ENCODE measurements at places on chromosomes 4 and X.

DNA sequence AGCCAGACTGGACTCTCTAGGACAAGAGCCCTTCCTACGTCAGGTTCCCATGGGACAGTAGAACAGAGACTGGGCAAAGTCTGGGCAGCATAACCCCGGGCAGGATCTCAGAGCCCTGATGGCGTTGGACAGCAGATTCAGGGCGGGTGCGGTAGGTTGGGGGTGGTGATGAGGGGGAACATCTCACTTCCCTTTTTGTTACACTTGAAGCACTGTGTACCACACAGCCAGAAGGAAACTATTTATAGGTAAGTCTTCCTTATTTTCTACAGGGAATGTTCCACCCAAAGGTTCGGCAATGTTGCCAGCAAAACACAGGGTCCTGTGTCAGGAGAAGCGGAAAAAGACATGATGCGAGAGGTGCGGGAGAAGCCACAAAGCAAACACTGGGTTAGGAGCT, 54.3 kb downstream of the TSC22D3 start:
- no peak for DNase-seq

- no peak for DNase-seq
Observed at GRCh38 chr4:149306537-149306936, 509.1 kb downstream of the IQCM start.

- no peak for DNase-seq
Observed at GRCh38 chr4:35087218-35087617, 1157.1 kb downstream of the ARAP2 start.

GRCh38 chrX:78283511-78283910, 43.9 kb downstream of the CYSLTR1 start:
- no peak for DNase-seq

DNA sequence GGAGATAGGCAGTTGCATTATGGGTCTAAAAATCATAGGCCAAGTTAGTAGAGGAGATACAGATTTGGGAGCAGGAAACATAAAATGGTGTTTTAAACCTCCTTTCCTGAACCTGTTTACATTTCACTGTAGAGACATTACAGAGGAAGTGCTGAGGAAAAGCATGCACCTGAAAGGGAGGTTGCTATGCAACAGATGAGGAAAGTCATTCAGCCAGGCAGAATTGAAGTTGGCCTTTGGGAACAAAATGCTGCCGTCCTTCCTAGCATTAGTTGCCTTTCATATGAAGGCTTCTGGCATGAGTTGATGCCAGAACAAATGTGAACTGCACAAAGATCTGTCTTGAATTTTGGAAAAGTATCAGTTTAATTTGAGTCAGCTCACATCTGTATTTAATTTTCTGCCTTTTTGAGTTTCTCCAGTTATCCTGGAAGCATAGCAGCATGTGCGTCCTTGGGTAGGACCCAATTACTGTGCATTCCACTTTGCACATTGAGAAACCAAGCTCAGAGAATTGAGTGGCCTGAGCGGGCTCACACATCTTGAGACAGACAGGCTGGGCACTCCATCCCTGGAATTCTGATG, 38.2 kb downstream of the MAGED1 start:
- no peak for DNase-seq

GRCh38 chr4:66927937-66928336, 617.4 kb downstream of the CENPC start:
- no peak for DNase-seq

DNA sequence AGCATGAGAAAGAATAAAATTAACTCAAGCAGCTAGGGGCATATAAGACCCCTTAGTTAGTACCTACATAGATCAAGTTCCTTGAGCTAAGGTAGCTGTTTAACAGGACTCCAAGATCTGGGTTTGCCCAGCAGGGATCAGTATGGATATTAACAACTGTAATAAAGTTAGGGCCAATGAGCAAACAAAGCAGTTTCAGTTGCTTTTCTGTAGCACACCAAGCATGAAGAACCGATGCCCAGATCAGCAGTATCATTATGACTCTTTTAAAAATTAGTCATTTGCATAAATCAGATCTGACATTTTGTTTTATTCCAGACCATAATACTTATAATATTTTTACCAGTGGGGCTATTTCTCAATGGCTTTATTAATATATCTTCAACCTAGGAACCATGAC, 80.9 kb downstream of the C4orf33 start:
- DNase-seq = no peak

- DNase-seq = no peak
Observed at GRCh38 chrX:101619364-101619763, 1.6 kb upstream of the ARMCX6 start.

DNA sequence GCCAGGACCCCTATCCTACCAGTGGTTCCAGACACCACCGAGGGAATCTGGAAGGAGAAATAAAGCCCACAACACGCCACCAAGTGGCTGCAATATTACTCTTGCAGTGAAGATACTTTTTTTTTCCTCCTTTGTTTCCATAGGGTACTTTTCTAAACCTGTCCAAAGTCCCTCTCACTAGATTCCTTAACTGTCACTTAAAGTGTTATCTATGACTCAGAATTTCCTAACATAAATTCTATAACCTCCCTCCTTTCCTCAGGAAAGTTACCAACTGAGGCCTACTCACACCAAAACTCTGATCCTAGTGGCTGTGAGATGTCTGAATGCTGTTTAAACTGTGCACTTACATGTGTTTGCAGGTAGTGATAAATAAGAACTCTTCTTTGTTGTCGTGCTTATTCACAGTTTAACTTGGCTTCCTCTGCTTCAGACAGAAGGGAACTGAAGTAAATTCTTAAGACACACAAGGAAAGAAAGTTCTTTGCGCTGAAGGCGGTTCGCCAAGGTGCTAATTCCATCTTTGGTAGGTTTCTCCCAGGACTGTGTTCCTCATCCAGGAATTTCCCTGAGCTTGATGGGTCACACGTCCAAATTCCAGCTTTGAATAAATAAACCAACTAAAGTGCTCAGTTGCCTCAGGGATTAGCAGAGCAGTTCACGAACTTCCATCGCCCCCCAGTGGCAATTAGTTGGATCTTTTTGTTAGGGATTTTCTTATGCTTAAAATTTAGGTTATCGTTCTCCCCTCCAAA, 10.7 kb upstream of the HCCS start:
- DNase-seq = no peak

DNA sequence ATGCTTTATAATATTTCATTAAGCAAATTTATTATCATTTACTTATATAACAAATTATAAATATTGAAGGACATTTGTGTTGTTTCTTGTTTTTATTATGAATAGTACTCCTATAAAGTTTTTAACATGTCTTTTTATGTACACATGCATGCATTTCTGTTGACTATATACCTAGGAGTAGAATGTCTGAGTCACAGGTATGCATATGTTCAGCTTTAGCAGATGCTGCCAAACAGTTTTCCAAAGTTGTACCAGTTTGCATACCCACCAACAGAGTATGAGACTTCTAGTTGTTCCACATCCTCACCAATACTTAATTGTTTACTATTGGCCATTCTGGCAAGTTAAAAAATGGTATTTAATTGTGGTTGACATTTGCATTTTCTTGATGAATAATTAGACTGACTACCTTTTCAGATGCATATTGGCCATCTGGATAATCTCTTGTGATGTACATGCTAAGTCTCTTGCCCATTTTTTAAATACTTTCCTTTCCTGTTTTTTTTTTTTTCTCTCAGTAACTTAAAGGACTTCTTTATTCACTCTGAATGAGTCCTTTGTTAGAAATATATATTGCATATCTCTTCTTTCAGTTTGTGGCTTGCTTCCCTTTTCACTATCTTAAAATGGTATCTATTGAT, 132.2 kb upstream of the TRIM2 start:
- DNase-seq = no peak

DNA sequence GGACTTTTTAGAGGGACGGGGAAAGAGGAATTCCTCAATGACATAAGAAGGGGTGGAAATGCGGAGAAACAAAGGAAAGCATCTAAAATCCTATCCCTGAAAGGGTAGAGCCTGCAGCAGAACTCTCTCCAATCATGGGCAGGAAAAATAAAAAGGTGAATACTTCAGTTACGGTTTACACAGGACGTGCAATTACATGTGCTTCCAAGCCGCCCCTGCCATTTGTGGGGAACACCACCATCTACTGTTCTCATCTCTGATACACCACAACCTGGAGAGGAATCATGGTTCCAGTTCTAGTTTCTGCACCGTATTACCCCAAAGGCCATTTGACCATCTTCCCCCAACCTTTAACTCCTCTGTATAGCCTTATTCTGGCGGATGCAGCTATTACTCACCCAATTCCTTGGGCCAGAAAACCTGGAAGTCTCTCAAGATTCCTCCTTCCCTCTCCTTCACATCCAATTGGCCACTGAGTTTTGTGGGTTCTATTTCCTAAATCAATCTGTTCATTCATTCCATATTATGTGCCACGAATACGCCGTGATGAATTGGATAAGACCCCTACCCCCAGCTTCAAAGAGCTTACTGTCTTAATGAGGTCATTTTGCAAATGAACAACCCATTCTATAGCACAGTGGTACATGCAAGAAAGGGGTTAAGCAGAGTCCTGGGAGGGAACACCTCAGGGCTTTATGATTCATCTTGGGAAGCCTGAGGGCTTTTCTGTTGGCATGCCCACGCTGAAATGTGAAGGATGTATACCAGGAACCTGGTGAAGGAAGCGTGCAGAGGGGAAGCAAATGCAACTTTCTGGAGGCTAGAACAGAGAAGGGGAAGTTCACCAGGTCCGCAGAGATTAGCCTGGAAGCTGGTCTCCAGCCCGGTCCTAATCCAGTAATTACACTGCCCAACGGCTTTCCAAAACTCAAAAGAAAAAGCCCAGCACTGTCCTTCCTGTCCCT, 1.4 kb upstream of the MSL3 start:
- DNase-seq = no peak

- no peak for DNase-seq
Observed at GRCh38 chr4:95547715-95548471, 880 bp downstream of the UNC5C start.

DNA sequence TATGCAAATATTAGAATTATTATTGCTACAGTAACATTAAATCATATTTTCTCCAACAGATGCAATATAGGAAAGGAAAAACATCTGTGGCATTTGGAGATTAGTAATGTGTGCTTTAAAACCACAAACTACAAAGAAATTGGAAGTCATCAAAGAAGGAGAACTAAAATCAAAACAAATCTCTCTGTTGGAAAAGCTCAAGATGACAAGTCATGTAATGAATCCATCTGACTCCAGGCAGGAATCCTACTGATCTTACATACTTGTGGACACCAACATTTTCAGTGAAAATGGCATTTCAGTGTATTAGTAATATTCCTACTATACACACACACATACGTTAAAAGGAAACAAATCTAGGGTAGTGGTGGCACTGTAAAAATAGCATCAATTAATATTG, 98.2 kb downstream of the SLC39A8 start:
- DNase-seq = no peak

GRCh38 chrX:135973025-135973547, 702 bp downstream of the MMGT1 start:
- no peak for DNase-seq

DNA sequence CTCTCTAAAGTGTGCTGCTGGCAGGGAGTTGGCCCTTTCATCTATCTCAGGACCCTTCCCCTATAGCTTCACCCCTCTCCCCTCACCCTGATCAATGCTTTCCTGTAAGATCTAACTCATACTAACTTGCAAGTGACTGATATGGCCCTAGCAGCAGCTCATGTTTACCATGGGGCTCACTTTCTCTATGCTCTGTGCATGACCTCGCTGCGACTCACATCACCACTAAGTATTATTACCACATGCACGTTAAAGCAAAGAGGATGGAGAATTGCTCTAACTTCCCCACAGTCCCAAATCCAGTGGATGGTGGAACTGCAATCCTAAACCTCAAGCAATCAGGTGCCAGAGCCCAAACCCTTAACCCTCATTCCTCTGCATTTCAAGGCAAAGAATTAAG, 626.6 kb downstream of the MID1IP1 start:
- DNase-seq = peak; percentile 29

GRCh38 chr4:1041936-1042330, 30.5 kb downstream of the FGFRL1 start:
- DNase-seq = no peak

GRCh38 chrX:65601530-65602220, 65.8 kb upstream of the MSN start:
- DNase-seq = peak; percentile 17

GRCh38 chr4:107951551-107951950, 20.2 kb downstream of the CYP2U1 start:
- no peak for DNase-seq

DNA sequence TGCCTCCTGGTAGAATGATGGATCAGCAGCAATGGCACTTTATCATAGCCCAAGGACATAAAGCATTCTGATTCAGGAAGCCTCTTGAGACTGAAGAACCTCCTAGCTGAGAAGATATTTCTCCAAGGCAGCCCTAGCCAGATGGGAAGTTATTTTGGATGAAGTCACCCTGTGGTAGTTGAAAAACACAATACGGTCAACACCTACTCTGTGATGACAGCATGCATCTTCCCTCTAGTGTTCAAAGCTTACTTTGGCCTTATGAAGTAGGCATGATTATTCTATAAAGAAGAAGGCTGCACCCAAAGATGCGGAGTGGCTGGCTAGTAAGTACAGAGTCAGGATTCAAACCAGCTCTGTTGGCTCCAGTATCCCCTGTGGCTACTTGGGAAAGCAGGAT, 47.9 kb downstream of the TLR10 start:
- no peak for DNase-seq

GRCh38 chrX:20515841-20516461, 249.2 kb upstream of the RPS6KA3 start:
- peak; percentile 20 for DNase-seq

DNA sequence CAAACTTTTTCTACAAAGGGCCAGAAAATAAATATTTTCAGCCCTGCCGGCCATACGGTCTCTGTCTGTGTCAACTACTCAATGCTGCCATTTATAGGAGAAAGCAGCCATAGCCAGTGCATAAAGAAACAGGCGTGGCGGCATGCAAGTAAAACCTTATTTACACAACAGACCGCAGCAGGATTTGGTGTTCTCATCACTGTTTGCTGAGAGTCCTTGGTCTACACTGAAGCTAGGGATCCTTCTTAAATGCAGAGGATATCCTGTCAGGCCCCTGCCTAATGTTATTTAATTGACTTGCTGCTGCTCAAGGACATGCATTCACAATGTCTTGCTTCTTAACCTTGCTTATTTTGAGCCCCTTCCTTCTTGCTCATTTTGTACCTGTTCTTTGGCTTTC, 54.7 kb downstream of the CPE start:
- DNase-seq = no peak

DNA sequence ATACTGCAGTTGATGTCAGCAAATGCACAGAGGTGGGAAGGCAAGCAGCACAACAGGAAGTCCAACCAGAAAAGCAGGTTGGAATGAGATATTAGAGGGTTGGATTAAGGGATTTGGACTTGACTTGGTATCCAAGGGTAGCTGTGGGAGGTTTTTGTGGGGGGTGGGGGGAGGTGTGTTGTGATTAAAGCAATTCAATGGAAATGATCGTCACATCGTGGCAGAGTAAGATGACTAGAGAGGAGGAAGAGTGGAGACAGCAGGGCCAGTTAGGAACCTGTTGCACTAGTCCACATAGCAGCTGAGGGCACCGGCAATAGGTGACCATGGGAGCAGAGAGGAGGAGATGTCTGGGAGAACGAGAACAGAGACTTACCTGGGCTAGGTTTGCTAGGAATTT, 2.4 kb downstream of the SLC25A43 start:
- DNase-seq = no peak

GRCh38 chr4:38625508-38625907, 38.5 kb upstream of the KLF3 start:
- no peak for DNase-seq

- DNase-seq = no peak
Observed at GRCh38 chr4:113382704-113383103, 333.3 kb downstream of the ANK2 start.
